Natural killer cell treated with Interleukin-12 subunit alpha and Interleukin-12 subunit beta and Interleukin-15 and Interleukin-18, amount 100 ng/mL, for 72 hours (primary cell): ENCODE measurements at places on chromosomes 5 and 9. TPM values are rescaled to one million over a fixed set of nuclear protein-coding genes. Genes with fewer than 3 reads are reported as not detected.

Gene NMUR2
- not detected for total RNA-seq

Gene IL11RA
- total RNA-seq: 6.8 TPM

GRCh38 chr9:134643222-134643671, 1.6 kb downstream of the COL5A1 start:
- no peaks in the 10 kb centered on the region for H3K4me1 ChIP-seq
- no peaks in the 10 kb centered on the region for H3K36me3 ChIP-seq
- H3K27ac ChIP-seq: no peak overlapping the region
- no peak for DNase-seq

DNA sequence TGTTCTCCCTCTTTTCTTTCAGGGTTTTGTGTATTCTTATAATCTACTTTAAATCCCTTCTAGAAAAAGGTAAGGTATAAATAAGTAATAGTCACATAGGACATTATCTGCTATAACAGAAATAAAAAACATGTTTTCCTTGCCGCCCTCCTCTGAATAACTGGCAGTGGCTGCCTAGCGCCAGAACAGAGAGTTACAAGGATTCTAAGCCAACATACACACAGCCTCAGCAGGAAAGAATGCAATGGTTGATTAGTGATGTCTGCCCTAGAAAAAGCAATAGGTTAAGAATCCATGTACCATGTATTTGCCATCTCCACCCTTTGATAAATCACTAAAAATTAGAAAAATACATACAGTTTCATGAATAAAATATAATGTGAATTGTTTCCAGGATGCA, 4.9 kb downstream of the MED27 start:
- peaks cover 44% of the 10 kb centered on the region for H3K4me1 ChIP-seq
- no peak for DNase-seq
- H3K27ac ChIP-seq: no peak overlapping the region
- H3K27me3 ChIP-seq: no peaks in the 10 kb centered on the region
- H3K4me3 ChIP-seq: no peak overlapping the region

GRCh38 chr5:116306846-116307245, 222.0 kb downstream of the COMMD10 start:
- H3K27me3 ChIP-seq: no peaks in the 10 kb centered on the region
- no peak overlapping the region for H3K27ac ChIP-seq
- peaks cover 68% of the 10 kb centered on the region for H3K36me3 ChIP-seq
- no peak overlapping the region for H3K4me3 ChIP-seq

GRCh38 chr5:51665251-51665593, 282.0 kb downstream of the ISL1 start:
- H3K27ac ChIP-seq: no peak overlapping the region
- H3K36me3 ChIP-seq: no peaks in the 10 kb centered on the region
- DNase-seq: no peak
- H3K27me3 ChIP-seq: no peaks in the 10 kb centered on the region

GRCh38 chr5:132668706-132669454, 4.9 kb upstream of the IL4 start:
- no peak overlapping the region for H3K4me3 ChIP-seq
- DNase-seq: no peak
- no peak overlapping the region for H3K27ac ChIP-seq
- H3K36me3 ChIP-seq: no peaks in the 10 kb centered on the region

- no peaks in the 10 kb centered on the region for H3K27me3 ChIP-seq
- no peak overlapping the region for H3K27ac ChIP-seq
- no peaks in the 10 kb centered on the region for H3K4me1 ChIP-seq
- no peak for DNase-seq
These were observed 84.3 kb upstream of the GRHPR start for GRCh38 chr9:37338218-37338617.

GRCh38 chr5:1227667-1228066, 2.5 kb downstream of the SLC6A18 start:
- H3K27me3 ChIP-seq: peaks cover 22% of the 10 kb centered on the region
- no peak overlapping the region for H3K4me3 ChIP-seq
- H3K36me3 ChIP-seq: no peaks in the 10 kb centered on the region
- H3K27ac ChIP-seq: no peak overlapping the region
- H3K4me1 ChIP-seq: peaks cover 11% of the 10 kb centered on the region
- DNase-seq: no peak
